Endothelial cell of umbilical vein (primary cell): ENCODE measurements at places on chromosomes 16 and 17. TPM values are rescaled to one million over a fixed set of nuclear protein-coding genes. Genes with fewer than 3 reads are reported as not detected.
A peak's percentile ranks its signal among the peaks of the same experiment; 100 is the strongest.

The WNK4 gene
- 1.9 TPM in 2 replicates for total RNA-seq

The CNTROB gene
- total RNA-seq, result 45.0 and 47.2 TPM in 2 replicates

The FBXL16 gene
- 0.22 TPM in 1 of 2 replicates, not detected in the other for total RNA-seq

DNA sequence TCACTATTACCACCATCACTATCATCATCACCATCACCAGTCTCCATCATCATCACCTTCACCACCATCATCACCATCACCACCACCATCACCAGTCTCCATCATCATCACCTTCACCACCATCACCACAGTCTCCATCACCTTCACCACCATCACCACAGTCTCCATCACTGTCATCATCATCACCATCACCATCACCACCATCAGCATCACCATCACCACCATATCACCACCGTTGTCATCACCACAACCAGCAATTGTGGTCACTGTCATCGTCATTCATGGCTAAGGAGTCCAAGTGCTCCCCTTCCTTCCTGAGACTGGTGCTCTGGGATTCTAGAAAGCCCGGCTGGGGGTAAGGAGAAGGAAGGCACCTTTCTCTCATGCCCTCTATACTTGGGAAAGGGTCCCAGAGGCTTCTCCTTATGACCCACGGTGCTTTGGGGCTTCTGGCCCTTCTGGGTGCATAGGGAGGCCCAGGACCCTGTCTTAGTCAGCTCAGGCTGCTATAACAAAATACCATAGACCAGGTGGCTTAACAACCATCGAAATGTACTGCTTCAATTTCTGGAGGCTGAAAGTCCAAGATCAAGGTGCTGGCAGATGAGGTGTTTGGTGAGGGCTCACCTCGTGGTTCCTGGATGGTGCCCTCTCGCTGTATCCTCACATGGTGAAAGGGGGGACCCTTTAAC is 93.4 kb upstream of the GSE1 start:
- no peak for DNase-seq

GRCh38 chr17:12256380-12256995 is 235.8 kb downstream of the MAP2K4 start:
- peak; percentile 39 for DNase-seq
